Stimulated activated CD8-positive, alpha-beta memory T cell treated with anti-CD3 and anti-CD28 coated beads, Interleukin-7, amount 100 ng/mL, for 4 hours (primary cell): ENCODE measurements at places on chromosomes 4 and X.
A peak's percentile ranks its signal among the peaks of the same experiment; 100 is the strongest.

- DNase-seq = no peak
Observed at GRCh38 chr4:159278399-159278798, 175.5 kb downstream of the RAPGEF2 start.

- DNase-seq = no peak
Observed at GRCh38 chr4:33176566-33176965, 2456.4 kb downstream of the PCDH7 start.

DNA sequence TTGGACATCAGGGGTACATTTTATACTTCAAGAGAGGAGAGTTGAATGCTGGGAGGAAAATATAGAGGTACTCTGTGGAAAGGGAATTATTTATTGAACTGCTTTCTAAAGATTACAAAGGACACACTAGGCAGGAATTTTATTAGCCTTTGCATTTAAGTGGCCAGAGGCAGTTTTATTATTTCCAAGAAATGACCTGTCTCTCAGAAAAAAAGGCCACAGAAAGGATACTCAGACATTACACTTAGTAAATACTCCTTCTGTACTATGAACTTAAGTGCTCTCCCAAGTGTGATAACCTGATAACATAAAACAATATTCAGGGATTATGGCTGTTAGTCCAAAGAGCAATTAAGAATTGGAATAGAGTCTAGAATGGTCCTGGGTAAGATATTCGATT lies 7.5 kb downstream of the LRRC66 start:
- no peak for DNase-seq

- no peak for DNase-seq
Observed at GRCh38 chrX:74931214-74931613, 6.0 kb upstream of the NEXMIF start.

DNA sequence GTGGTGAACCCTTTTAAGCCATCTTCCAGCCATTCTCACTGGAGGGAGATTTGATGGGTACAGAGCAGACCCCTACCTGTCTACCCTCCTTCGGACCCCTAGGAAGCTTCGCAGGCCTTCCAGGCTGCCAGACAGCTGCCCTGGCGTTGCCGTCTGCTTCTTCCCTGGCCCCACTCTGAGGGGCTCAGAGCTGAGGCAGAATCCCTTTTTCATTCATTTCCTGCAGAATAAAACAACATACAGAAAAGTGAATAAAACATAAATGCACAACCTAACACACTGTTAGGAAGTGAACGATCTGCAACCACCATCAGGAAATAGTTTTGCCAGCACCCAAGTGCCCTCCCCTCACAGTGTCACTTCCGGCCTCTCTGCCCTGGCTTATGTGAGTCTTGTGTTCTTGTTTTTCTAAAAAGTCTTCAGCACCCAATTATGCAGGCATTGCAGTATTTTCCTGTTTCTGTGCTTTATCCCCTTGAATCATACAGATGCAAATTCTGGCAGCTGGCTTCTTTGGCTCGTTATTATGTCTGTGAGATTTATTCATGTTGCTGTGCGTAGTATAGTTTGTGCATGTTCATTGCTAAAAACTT lies 5.6 kb upstream of the ADD1 start:
- peak; percentile 54 for DNase-seq

GRCh38 chrX:19867411-19867732 lies 20.0 kb downstream of the SH3KBP1 start:
- no peak for DNase-seq

- DNase-seq = no peak
Observed at GRCh38 chr4:167939863-167940616, 152.3 kb upstream of the ANXA10 start.

DNA sequence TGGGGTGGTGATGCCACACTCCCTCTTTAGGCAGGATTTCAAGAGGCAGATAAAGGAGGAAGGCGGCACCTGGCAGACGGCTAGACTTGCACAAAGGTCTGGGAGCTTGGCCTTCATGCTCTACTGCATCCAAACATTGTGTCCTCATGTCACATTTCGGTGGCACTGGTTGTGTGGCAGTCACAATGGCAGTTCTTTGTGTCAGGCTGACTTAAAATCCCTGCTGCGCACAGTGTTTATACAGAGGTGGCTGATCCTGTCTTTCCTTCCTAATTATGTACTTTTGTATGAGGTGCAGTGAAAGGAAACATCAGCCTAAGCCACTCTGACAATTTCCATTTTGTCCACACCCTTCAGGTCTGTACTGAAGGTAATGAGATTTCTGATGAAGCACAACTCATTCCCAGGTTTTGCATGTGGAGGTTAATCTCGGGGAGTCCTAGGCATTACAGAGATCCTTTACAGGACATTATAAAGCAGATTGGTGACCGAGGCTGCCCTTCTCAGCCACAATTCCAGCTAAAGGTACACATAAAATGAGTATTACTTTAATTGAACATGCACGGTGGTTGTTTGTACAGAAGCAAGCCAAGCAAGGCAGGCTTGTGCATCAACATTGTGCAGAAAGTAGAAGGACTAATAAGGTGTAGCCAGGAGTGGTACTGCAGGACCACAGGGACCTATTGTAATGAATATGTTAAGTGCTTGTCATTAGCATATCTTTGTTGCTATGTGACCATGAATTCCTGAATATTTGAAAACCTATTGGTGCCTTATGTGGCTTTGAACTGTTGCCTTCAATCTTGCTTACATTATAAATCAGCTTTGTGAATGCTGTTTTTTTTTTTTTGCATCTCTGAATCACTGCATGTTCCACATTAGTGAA lies 147.6 kb downstream of the STK32B start:
- no peak for DNase-seq

GRCh38 chr4:56976837-56977320 lies 527 bp downstream of the NOA1 start:
- peak; percentile 40 for DNase-seq

GRCh38 chr4:52248820-52249219 lies 197.7 kb downstream of the SPATA18 start:
- DNase-seq = no peak

- DNase-seq = no peak
Observed at GRCh38 chrX:120797188-120797851, 78.3 kb downstream of the CT47B1 start.

- DNase-seq = no peak
Observed at GRCh38 chr4:165209796-165210195, 2.4 kb downstream of the KLHL2 start.

- no peak for DNase-seq
Observed at GRCh38 chrX:72046447-72046846, 85.3 kb downstream of the RTL5 start.

GRCh38 chr4:184282895-184283654 lies 65.4 kb upstream of the ENPP6 start:
- no peak for DNase-seq

- no peak for DNase-seq
Observed at GRCh38 chr4:19230906-19231545, 1020.7 kb upstream of the SLIT2 start.

- DNase-seq = no peak
Observed at GRCh38 chr4:13174001-13174400, 310.1 kb downstream of the RAB28 start.

GRCh38 chrX:147739196-147739595 lies 172.5 kb upstream of the FMR1 start:
- DNase-seq = no peak

- DNase-seq = peak; percentile 5
Observed at GRCh38 chr4:122762520-122762919, 30.0 kb downstream of the BBS12 start.

DNA sequence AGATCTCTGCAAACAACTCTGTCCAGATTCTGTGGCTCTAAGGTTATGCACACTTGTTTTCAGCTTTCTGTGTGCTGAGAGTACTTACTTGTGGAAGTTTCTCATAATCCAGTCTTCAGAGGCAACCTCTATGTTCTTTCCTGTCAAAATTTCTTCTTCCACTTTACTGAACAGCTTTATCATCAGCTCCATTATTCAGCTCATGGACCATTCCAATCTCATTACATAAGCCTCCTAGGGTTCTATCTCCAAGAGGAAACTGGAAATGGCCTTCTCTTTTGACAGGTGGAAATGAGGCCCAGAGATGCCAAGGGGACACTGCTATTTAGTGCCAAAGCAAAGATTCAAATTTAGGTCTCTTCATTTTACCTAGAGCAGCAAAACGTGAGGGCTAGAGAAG lies 61.3 kb downstream of the CHRDL1 start:
- no peak for DNase-seq

- no peak for DNase-seq
Observed at GRCh38 chr4:519203-519651, 20.2 kb downstream of the PIGG start.

DNA sequence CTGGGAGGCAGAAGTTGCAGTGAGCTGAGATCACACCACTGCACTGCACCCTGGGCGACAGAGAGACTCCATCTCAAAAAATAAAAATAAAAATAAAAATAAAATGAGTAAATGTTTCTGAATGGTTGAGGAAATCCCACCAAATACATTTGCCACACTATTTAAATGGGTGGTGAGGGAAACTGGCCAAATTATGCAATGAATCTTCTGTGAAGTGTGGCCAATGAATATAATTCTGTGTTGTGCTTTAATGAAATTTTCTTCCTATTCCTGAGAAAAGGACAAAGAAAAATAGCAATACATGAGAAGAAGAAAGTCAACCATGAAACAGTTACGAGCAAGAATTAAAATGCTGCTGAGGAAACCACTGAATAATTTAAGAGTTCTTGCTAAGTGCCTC lies 69.9 kb downstream of the CAMK2D start:
- DNase-seq = no peak

GRCh38 chrX:134601240-134601765 lies 57.0 kb downstream of the PLAC1 start:
- DNase-seq = no peak

- no peak for DNase-seq
Observed at GRCh38 chr4:14434916-14435315, 567.4 kb upstream of the CPEB2 start.

- no peak for DNase-seq
Observed at GRCh38 chrX:43682726-43683125, 26.6 kb downstream of the MAOA start.
